Activated CD4-positive, alpha-beta memory T cell treated with anti-CD3 and anti-CD28 coated beads, Interleukin-2, amount 10 ng/mL, durations not matched to agents 7 days and 5 days (primary cell): ENCODE measurements at places on chromosomes 7 and 10. TPM values are rescaled to one million over a fixed set of nuclear protein-coding genes. Genes with fewer than 3 reads are reported as not detected.

The OPN4 gene
- not detected for total RNA-seq

The PGAM2 gene
- total RNA-seq: not detected

The NKX1-2 gene
- not detected for total RNA-seq

The NODAL gene
- total RNA-seq: not detected

The TMEM139 gene
- total RNA-seq: 0.48 TPM

The VWDE gene
- total RNA-seq: 6.6 TPM

GRCh38 chr7:25864511-25864910, 287.5 kb upstream of the NFE2L3 start:
- no peak overlapping the region for H3K27ac ChIP-seq
- peaks cover 2% of the 10 kb centered on the region for H3K36me3 ChIP-seq
- no peak overlapping the region for H3K4me3 ChIP-seq
- H3K27me3 ChIP-seq: peaks cover 79% of the 10 kb centered on the region

DNA sequence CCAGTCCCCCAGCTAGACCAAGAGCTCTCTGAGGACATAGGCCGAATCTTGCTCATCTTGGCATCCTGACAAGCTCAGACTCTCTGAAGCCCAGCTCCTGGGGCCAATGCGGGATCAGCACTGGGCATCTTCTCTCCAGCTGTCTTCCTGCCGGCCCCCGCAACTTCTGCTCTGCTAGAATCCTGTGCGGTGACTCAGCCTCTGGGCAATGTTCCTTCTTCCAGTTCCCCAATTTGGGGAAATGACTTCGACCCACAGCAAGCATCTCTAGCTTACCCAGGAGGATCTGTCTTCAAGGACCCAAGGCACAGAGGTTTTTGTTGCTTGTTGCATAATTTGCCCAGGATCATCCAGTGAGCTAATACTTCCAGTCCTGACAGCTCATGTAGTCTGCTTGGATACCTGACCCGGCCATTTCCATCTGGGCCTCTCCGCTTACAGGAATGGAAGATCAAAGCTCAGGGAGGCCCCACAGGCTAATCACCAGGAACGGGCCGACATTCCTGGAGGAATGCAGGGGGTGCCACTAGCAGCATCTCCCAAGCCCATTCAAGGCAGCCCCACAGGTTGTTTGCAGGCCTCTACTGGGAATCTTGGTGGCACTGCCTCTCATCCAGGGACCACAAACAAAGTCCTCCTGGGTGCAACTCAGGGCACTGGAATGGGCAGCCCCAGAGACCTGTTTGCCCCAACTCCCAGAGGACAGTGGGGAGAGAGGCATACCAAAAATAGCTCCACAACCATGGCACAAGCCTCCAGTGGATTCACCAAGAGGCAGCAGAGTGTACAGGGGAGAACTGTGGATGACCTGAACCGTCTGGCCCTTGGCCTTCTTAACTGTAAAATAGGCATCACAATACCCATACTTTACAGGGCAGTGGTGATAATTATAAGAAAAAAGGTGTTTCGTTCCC, 151.9 kb downstream of the NEURL1 start:
- H3K36me3 ChIP-seq: no peaks in the 10 kb centered on the region
- H3K27ac ChIP-seq: no peak overlapping the region
- DNase-seq: no peak
- H3K4me1 ChIP-seq: no peaks in the 10 kb centered on the region

GRCh38 chr10:71433768-71434744, 37.3 kb downstream of the CDH23 start:
- peaks cover 1% of the 10 kb centered on the region for H3K4me1 ChIP-seq
- no peaks in the 10 kb centered on the region for H3K27me3 ChIP-seq
- H3K36me3 ChIP-seq: no peaks in the 10 kb centered on the region
- no peak overlapping the region for H3K4me3 ChIP-seq
- no peak for DNase-seq

GRCh38 chr7:136883046-136883445, 14.6 kb downstream of the CHRM2 start:
- no peaks in the 10 kb centered on the region for H3K4me1 ChIP-seq
- DNase-seq: no peak
- H3K36me3 ChIP-seq: no peaks in the 10 kb centered on the region
- no peak overlapping the region for H3K27ac ChIP-seq
- no peak overlapping the region for H3K4me3 ChIP-seq

GRCh38 chr7:69109879-69110278, 488.4 kb upstream of the AUTS2 start:
- H3K4me1 ChIP-seq: no peaks in the 10 kb centered on the region
- H3K36me3 ChIP-seq: no peaks in the 10 kb centered on the region
- H3K27ac ChIP-seq: no peak overlapping the region
- no peaks in the 10 kb centered on the region for H3K27me3 ChIP-seq
- DNase-seq: no peak
- H3K4me3 ChIP-seq: no peak overlapping the region

GRCh38 chr10:5711642-5712041, 27.0 kb downstream of the TASOR2 start:
- H3K36me3 ChIP-seq: peaks cover 7% of the 10 kb centered on the region
- no peak overlapping the region for H3K27ac ChIP-seq
- peak overlapping the region; percentile 57 for H3K4me3 ChIP-seq
- no peak for DNase-seq

DNA sequence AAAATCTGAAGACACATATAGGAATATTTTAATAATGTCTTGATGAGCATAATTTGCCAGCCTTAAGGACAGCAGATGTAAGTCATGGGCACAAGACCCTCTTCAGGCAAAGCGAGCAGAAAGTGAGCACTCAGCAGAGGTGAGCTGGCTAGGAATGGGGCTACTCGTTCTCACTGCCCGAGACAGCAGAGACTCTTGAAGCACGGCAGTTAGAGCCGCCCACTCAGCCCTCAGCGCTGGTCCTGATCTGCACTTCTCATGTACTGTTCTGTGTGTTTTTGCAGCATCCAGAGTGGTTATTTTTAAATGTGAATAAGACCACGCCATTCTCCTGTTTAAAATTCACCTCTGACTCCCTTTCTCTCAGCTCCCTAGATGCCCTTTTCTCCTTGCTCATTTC, 65.3 kb downstream of the GFRA1 start:
- DNase-seq: no peak
- H3K4me1 ChIP-seq: no peaks in the 10 kb centered on the region
- no peak overlapping the region for H3K4me3 ChIP-seq
- no peaks in the 10 kb centered on the region for H3K27me3 ChIP-seq

- H3K4me1 ChIP-seq: peaks cover 34% of the 10 kb centered on the region
- H3K36me3 ChIP-seq: no peaks in the 10 kb centered on the region
- peak; percentile 33 for DNase-seq
- H3K27me3 ChIP-seq: no peaks in the 10 kb centered on the region
- no peak overlapping the region for H3K27ac ChIP-seq
- no peak overlapping the region for H3K4me3 ChIP-seq
Measured at GRCh38 chr7:105743351-105744090, 132.9 kb downstream of the ATXN7L1 start.

- no peak overlapping the region for H3K4me3 ChIP-seq
- DNase-seq: no peak
- no peak overlapping the region for H3K27ac ChIP-seq
Measured at GRCh38 chr10:33189363-33189762, 145.1 kb downstream of the NRP1 start.

DNA sequence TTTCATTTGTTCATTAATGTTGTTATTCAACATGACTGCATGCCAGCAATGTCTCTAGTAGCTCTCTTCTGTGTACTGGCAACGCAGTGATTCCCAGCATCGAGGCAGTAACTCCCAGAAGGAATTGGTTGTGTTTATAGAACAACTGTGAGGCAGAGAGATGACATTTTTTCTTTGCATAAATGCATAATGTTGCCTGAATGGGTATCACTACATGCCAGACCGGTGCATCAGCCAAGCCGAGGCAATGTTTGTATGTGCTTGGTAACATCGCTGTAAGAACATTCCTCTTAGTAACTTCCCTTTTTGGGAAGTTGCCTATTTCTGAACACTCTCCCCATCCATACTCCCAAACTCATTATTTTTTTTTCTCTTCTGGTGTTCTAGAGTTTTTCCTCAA, 182.9 kb downstream of the HTR7 start:
- H3K36me3 ChIP-seq: no peaks in the 10 kb centered on the region
- no peaks in the 10 kb centered on the region for H3K27me3 ChIP-seq
- DNase-seq: no peak
- H3K27ac ChIP-seq: no peak overlapping the region
- no peaks in the 10 kb centered on the region for H3K4me1 ChIP-seq

GRCh38 chr7:117248829-117249228, 74.0 kb downstream of the WNT2 start:
- no peak overlapping the region for H3K4me3 ChIP-seq
- no peak overlapping the region for H3K27ac ChIP-seq
- DNase-seq: no peak
- no peaks in the 10 kb centered on the region for H3K36me3 ChIP-seq

DNA sequence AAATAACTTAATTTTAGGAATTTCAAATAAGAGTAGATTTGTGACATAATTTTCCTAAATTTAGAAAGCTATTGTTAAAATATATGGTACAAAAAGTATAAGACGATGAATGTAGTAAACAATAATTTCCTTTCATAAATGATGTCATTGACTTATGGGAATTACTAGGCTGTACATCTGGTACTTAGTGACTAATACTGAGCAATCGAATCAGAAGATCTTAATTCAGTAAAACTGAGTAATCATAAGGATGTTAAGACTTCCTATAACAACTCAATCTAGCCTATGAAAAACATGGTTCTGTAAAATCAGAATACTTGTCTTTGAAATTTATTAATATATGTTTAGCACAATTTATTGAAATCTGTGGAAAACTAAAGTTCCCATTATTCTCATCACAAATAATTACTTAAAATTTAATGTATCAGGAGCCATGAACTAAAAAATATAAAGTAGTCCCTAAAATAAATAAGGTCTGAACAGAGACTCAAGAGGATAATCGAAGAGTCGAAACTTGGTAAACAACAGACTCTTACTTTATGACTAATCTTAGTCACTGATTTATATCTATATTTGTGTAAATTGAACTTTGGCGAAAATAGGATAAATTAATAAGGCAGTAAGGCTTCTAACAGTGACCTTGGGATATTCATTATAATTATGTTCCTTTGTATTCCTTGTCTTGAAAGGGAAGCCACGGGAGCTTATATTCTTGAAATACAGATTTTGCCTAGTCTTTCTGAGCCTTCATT, 142.1 kb downstream of the HGF start:
- H3K4me1 ChIP-seq: no peaks in the 10 kb centered on the region
- no peak overlapping the region for H3K4me3 ChIP-seq
- no peaks in the 10 kb centered on the region for H3K36me3 ChIP-seq
- no peaks in the 10 kb centered on the region for H3K27me3 ChIP-seq
- DNase-seq: no peak
- no peak overlapping the region for H3K27ac ChIP-seq

DNA sequence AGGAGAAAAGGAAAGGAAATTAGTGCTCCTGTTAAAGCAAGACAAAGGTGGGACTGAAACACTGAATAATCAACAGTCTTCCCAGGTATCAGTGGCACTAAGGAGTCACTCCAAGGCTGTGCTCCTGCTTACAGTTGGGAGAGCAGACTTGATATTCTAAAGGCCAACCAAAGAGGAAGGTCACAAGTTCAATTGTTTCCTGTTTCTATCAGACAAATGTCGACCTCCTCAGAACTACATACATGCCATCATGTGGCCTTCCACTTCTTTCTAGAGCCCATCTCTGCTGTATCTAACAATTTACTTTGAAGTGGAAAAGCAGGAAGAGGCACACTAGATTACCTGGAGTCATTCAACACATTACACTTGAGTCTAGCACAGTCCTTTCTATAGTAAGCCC, 3.4 kb downstream of the ZNF239 start:
- H3K27ac ChIP-seq: no peak overlapping the region
- no peak for DNase-seq
- no peaks in the 10 kb centered on the region for H3K27me3 ChIP-seq
- H3K36me3 ChIP-seq: peaks cover 18% of the 10 kb centered on the region

DNA sequence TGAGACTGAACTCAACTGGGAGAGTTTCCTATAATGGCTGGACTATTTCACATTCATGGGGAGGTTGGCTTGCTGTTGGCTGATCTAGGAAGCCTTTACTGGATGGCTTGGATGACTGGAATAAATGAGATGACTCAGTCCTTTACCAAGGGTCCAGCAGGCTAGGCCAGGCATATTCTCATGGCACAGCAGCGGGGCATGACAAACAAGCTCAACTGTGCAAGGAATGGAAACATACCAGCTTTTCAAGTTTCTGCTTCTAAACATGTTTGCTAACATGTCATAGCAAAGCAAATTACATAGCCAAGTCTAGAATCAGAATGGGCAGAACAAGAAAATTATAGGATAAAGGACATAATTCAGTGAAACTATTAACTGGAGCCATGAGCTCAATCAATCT, 46.8 kb upstream of the CRTAC1 start:
- H3K27ac ChIP-seq: no peak overlapping the region
- H3K36me3 ChIP-seq: no peaks in the 10 kb centered on the region
- peaks cover 4% of the 10 kb centered on the region for H3K27me3 ChIP-seq

DNA sequence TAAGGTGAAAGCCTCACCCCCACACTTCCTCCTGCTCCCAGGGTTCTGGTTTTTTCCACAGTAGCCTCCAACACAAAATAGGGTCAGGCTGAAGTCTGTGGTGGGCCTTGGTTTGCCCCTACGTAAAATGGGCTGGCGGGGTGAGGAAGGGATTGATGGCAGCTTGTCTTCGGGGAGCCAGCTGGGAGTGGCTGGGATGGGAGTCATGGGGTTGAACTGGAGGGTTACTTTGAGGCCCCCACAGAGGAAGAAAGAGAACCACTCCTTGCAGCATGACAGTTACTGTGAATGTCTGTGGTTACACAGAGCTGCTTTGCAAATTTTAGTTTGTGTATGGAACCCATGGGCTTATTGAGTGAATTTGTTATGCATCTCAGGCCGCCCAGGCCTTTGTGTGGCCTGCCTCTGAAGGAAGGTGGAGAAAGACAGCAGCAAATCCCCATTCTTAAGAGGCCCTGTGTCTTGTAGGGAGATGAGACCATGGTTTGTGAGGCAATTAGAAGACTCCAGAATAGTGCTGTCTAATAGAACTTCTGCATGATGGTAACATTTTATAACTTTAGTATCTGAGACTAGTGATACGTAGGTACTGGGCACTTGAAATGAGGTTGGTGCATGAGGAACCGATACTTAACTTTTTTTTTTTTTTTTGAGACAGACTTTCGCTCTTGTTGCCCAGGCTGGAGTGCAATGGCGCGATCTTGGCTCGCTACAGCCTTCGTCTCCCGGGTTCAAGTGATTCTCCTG, 8.1 kb downstream of the TRIM8 start:
- peak overlapping the region; percentile 44 for H3K4me3 ChIP-seq
- H3K27ac ChIP-seq: peak overlapping the region; percentile 90
- peaks cover 74% of the 10 kb centered on the region for H3K4me1 ChIP-seq
- no peak for DNase-seq
- peaks cover 43% of the 10 kb centered on the region for H3K36me3 ChIP-seq
- no peaks in the 10 kb centered on the region for H3K27me3 ChIP-seq

DNA sequence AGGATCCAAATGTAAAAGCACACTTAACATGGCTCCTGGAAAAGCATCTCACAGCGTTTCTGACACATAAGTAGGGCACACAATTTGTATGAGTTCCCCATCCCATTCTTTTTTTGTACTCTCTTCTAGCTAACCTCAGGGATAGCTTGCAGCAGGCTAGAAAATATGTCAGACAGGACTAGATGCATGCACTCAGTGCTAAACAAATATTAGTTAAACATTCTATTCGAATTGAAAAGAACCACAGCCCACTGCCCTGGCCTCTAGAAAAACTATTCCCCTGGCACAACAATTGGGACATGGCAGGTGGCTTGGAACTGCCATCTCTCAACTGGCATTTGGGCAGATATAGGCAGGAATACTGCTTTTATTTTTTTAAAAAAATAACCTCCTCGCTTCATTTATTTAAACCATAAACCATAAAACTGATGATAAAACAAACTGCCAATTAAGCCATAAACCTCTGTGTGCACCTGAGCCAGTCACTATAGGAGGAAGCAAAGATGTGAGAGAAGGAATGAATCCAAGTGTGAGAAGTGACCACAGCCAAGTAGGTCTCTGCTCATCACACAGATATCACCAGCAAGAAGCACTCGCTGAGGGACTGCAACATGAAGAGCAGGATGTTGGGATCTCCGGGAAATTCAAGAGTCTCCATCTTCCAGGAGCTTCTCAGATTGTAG, 394.1 kb downstream of the NEBL start:
- no peak for DNase-seq
- H3K4me3 ChIP-seq: no peak overlapping the region
- H3K27ac ChIP-seq: no peak overlapping the region
